ENCODE measurements at places on chromosomes 4 and X. TPM values are rescaled to one million over a fixed set of nuclear protein-coding genes. Genes with fewer than 3 reads are reported as not detected.

Gene CSN1S1
- total RNA-seq: not detected

Gene PIM2
- 161 TPM for total RNA-seq

Gene STAP1
- total RNA-seq: not detected

Gene SLC26A1
- total RNA-seq: 0.03 TPM

Gene GAB3
- 0.22 TPM for total RNA-seq

Gene PSAPL1
- total RNA-seq: 0.22 TPM

- no peak for DNase-seq
Measured at GRCh38 chr4:48271626-48272025, 2.0 kb upstream of the TEC start.

DNA sequence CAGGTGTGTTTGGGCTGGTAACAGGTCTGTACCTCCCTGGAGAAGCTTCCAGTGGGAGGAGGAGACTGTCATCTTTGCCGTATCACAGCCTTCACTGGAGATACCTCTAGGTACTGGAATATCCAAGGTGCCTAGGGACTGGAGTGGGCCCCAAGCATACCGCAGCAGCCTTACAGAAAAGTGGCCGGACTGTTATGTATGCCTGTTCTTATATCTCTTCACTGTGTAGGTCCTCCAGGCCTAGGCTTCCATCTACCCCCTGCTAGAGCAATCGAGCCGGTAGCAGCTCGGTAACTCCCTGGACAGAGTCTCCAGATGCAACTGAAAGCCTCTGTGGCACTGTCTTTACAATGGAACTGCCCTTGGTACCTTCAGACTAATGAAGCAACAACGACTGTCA lies 277.4 kb upstream of the GRIA3 start:
- DNase-seq: no peak

GRCh38 chr4:78423790-78424189 lies 127.8 kb upstream of the ANXA3 start:
- DNase-seq: no peak

GRCh38 chr4:77074981-77075855 lies 571 bp downstream of the CCNI start:
- DNase-seq: peak; percentile 84

- peak; percentile 30 for DNase-seq
Measured at GRCh38 chr4:89489338-89489771, 181.8 kb upstream of the GPRIN3 start.

GRCh38 chrX:70497026-70497425 lies 52.4 kb downstream of the DLG3 start:
- no peak for DNase-seq

- no peak for DNase-seq
Measured at GRCh38 chr4:165208741-165209388, 1.5 kb downstream of the KLHL2 start.

DNA sequence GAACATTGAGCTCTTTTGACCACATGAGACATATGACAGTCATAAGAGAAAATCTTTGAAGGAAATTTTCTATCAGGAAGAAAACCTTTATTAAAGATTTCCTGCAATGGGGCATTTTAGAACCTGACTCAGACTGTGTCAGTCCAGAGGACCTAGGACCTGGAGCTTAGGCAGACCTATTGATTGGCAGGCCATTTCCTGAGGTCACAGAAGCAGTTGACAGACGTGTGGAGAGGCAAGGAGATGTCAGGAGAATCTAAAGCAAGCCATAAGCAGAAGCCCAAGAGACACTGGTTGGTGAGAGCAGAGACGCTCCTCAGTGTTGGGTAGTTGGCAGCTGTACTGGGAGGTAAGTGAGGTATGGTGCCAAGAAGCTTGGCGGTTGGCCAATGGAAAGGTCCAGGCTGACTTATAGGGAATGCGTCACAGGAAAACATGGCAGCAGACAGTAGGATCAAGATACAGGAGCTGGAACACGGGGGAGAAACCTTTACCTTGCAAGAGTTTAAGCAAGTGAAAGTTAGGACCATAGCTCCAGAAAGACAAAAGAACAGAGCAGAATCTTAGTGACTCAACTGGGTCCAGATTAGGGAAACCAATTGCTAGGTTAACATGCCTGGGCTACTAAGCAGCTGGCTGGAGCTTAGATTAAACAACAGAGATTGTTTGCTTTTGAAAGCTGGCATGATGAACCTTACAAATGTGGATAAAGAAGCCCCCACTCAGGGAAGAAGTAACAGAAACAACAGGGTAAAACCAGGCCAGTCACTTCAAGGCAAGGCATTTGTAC lies 18.6 kb downstream of the PALLD start:
- DNase-seq: no peak

DNA sequence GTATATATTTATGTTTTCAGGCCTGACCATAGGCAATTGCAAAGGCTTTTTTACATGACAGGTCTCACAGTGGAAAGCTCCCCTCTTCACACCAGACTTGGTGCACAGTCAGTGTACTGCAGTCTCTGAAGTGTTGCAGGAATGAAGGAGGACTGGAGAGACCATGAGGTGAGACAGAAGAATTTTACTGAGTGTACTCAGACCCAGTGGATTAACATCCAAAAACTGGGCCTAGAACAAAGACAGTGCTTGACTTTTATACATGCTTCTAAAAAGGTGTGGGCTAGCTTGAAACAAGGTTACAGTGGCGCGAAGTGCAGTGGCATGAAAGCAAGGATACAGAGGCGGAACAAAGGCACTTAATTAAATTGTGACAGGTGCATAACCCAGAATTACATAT lies 822.9 kb downstream of the RAPGEF2 start:
- no peak for DNase-seq

GRCh38 chr4:169906104-169906503 lies 120.1 kb downstream of the MFAP3L start:
- DNase-seq: no peak

DNA sequence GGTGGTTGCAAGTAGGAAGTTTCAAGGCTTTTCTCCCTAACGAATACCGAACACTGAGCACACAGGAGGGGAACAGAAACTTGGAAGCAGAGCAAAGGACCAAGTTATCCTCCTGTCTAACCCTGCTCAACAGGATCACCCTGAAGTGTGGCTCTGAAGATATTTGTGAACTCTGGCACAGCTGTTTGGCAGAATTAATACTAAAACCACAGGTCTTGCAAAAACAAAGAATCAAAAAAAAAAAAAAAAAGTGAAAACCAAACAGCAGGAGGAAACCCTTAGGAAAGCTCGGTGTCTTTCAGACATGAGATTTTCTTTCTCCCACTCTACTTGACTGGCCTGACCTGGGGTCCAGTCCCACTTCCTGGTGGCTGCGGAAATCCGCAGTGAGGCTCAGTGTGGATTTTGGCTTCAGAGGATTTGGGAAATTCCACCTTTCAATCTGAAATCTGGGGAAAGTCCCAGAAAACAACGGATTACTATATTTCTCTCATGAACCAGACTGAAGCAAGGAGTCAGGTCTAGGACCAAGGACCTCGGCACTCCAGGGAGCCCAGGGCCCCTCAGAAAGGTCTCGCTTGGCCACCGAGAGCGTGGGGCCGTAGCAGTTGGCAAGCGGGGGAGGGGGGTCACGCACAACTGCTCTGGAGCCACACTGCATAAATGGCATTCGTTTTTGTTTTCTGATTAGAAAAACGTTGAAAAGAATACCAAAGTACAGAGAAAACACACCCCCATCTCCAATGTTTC lies 867 bp downstream of the TIFA start:
- DNase-seq: peak; percentile 35

GRCh38 chr4:146776691-146777090 lies 138.0 kb downstream of the POU4F2 start:
- no peak for DNase-seq

DNA sequence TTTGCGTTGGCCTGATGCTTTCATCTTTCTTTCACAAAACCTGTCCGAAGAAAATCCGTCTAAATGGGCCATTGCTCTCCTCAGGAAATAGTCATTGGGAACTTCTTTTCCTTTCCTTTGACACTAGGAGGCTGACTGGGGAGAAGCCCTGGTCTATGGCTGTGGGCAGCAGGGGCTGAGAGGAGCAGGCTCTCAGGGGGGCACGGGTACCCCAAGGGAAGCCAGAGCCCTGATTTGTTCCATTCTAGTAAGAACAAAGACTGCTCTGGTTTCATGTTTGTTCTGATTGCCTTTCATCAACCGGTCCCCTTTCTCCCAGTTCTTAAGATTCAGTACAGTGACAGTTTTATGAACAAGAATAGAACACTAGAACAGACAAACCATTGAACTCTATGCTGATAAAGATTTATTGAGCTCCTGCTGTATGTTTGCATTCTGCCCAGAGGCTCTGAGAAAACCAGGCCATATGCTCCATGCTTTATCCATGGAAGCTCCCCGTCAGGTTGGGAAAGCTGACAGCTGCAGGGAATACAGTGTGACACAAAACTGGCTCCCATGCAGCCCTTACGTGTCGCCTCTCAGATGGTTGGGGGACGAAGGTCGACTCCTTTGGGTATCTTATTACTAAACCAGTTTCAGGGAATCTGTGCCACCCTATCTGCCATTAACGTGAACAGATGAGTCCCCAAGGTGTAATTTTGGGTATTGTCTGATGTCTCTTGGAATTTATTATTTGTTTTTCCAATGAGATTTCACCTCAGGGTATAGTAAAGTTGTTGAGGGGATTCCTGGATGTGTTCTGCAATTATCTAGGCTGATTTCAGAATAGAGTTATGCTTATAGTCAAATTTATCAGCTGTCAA lies 72.4 kb upstream of the MSANTD1 start:
- no peak for DNase-seq

DNA sequence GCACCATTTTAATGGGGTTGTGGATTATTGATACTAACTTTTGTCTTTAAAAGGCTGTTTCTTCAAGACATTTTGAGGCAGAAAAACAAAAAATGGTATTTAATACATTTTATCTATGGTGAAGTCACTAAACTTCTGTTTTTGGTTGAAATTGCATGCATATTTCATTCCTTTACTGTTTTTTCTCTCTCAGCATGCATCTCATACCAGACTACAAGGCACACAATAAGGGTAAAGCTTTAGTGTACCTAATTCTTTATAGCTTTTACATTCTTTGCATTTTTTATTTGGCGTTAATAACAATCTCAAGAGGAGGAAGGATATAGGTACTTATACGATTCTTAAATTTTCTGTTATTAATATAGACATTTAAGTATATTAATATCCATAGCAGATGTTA lies 151.0 kb upstream of the DKK2 start:
- DNase-seq: no peak

All from H7 (cell line).